ENCODE measurements at places on chromosomes 2 and 18.

- no peak for DNase-seq
Observed at GRCh38 chr2:128502638-128503246, 184.1 kb upstream of the HS6ST1 start.

DNA sequence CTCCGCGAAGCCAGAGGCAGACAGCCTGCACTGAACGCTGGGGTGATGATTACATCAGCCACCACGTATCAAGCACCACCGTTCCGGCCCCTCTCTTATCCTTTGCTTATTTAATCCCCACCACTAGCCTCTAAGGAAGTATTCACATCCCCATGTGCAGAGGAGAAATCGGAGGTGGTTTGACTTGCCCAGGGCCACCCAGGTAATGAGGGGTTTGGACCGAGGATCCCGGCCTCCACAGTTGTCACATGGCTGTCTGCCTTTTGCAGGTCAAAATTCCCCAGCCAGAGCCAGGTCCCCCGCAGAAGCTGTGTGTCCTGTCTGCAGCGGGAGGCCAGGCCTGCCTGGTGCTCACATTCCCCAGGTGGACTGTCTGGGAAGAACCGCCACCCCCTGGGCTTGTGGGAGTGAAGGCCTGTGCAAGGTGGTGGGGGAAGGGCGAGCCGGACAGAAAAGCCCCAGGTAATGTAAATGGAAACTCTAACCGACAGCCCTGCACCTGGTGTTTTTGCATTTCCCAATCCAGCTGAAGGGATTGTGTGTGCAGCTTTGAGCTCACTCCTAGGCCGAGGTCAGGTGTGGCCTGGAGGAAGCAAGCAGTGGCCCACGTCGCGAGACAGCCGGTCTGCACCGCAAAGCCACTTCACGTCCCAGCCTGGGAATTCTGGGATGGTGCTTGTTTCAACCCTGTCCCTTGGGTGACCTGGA lies 108.5 kb upstream of the ID2 start:
- no peak for DNase-seq

DNA sequence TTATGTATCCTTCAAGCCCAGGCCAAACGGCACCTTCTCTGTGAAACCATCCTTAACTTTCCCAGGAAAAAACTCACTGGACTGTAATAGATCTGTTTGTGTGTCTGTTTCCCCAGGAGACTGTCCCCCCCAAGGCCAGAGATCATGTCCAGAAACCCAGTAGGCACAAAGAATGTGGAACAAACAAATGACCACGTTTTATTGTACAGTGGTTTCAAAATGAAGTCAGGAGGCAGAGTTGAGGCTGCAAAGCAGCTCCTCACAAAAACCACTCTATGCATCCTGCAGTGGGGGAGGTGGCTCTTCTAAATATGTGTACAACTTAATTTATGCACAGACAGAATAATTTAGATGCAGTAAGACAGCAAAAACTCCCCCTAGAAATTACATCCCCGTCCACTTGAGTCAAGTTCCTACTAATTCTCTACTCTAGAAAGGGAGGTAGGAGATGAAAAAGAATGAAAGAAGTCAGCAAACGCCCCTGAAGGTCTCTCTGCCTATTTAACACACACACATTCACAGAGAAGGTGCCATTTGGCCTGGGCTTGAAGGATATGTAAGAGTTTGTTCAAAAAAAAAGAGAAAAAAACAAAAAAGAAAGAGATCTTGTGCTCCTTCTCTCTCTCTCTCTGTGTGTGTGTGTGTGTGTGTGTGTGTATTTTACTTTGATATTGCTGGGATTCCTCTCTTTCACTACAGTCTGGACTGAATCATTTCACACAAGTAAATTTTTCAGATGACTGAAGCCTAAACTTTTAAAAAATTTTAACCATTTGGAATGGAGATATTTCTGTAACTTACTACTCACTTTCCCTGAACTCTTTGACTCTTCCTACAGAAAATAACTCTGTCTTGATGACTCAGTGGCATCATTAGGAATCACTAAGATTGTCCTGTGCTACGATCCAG lies 19.5 kb downstream of the BCL2 start:
- no peak for DNase-seq

DNA sequence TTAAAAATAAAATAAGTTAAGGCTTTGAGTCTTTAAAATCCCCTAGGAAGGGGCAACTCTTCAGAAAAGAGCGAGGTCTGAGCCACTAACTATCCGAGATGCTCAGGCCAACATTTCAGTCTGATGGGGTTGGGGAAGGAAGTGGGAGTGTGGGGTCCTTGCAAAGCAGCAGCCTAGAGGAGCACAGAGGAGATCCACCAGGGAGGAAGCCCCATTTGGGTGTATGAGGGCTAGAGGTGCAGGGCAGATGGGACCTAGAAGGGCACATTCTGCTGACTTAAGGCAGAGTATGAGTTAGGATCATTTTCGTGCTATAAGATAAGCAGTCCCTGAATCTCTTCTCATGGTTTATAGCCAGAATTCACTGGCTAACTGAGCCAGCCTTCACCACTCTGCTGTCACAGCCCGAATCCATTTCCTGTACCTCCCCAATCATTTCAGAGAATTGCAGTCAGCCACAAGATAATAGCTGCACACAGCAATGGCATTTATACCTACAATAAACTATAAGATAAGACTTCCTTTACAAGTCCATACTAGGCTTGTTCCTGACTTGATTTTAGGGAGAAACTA lies 37.0 kb downstream of the MRPL30 start:
- no peak for DNase-seq

DNA sequence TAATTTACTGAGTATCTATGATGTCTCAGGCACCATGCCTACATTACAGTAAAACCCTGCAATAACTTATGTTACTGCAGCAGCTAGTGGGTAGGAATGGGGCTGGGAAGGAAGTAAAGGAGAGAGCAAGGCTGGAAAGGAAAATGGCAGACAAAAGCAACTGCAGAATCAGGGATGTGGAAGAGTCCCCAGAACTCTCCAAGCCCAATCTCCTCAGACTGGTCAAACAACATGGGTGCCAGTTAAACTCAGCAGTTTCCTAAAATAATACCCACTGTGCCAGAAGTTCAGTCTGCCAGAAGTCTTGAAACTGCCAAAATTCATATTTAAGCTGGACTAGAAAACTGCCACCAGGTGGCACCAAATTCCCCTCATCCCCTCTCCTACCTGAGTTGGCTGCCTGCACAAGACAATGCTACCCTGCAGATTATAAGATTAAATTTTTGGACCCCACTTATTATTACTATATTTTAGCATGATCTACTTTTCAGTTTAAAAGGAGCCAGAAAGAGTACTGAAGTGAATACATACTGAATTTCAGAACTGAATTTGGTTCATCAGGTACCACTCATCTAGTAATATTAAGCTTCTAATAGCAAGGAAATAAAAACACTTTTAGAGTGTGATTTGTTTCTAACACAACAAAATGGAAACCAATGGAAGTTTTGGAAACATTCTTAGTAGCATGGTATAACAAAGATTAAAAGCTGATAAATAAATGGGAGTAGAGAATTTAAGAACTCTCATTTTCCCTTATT lies 86.8 kb upstream of the DNER start:
- DNase-seq, result peak; percentile 58

- no peak for DNase-seq
Observed at GRCh38 chr2:60873381-60873780, 8.0 kb upstream of the REL start.

DNA sequence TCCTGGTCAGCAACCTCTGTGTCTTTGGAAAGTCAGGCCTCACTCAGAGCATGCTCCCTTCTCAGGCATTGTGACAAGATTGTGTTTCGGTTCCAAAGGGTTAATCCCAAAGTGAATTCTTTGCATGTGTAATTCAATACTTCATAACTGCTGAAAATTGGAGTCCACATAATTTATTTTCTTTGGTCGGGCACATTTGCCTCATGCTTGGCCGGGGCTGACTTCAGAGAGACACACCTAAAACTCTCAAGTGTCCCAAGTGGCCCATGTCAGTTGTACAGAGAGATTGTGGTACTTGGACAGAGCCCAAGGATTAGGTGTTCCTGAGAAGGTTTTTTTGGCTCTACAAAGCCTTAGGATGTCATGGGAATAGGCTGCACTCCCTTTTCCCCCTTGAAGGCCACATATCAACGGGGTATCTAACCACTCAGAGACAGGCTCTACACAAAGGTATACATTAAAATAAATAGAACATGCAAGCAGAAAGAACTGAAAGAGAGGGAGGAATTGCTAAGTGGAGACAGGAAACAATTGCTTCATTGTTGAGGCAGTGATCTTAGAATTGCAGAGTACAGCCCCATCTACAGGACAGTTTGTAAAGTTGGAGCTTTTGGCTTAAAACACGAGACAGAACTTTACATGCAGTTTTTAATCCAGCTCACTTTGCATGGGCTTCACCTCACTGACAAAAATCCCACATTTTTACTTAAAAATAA lies 1232.3 kb upstream of the ZEB2 start:
- peak; percentile 92 for DNase-seq

- DNase-seq, result no peak
Observed at GRCh38 chr18:63199743-63200241, 119.8 kb downstream of the BCL2 start.

DNA sequence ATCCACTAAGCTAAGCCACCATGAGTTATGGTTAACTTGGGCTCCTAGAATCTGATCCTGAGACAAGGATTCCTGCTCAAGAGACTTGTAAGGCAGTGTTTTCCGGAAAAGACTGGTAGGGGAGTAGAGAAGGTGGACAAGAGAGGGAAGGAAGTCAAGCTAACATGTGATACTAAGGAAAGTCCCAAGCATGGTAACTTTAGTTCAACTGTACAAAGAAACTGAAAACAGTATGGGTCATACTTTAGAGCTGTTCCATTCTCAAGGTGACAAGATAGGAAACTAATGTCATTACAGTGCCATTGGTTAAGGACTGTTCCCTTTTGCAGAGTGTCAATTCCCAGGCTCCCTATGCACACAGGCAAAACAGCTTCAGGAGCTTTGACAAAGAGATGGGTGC lies 5.8 kb downstream of the MYO5B start:
- DNase-seq, result no peak

DNA sequence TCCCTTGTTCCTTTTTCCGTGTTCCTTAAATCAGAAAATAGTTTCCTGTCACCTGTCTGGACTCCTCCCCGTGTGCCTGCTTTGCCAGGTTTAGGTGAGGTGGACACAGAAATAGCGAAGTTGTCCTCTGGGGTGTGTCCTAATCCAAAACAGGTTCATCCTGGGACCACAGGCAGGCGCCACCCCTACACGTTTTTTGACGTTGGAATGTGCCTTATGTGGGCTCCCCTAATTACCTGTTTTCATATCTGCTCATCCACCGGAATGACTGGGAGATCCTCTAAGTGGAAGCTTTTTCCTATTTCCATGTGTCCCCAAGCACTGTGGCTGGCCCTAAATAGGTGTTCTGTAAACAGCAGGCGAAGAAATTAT lies 49.0 kb upstream of the PAIP2B start:
- DNase-seq, result no peak

DNA sequence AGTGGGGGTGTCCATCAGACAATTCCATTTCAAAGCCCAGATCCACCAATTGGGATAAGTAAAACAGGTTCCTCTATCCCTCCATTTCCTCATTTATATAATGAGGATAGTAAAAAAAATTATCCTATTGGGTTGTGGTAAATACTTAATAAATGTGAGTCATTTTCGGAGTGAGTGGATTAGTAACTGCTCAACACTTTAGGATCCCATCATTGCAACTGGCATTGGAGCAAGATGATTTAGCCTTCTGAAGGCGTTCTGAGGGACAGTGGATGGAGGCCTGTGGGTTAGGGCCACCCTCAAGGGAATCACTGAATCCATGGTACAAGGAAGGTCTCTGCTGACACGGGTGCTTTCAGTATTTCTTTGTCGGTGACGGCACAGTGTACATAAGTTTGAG lies 108.6 kb upstream of the FZD7 start:
- DNase-seq, result no peak

GRCh38 chr2:100233061-100233460 lies 89.2 kb downstream of the LONRF2 start:
- no peak for DNase-seq

DNA sequence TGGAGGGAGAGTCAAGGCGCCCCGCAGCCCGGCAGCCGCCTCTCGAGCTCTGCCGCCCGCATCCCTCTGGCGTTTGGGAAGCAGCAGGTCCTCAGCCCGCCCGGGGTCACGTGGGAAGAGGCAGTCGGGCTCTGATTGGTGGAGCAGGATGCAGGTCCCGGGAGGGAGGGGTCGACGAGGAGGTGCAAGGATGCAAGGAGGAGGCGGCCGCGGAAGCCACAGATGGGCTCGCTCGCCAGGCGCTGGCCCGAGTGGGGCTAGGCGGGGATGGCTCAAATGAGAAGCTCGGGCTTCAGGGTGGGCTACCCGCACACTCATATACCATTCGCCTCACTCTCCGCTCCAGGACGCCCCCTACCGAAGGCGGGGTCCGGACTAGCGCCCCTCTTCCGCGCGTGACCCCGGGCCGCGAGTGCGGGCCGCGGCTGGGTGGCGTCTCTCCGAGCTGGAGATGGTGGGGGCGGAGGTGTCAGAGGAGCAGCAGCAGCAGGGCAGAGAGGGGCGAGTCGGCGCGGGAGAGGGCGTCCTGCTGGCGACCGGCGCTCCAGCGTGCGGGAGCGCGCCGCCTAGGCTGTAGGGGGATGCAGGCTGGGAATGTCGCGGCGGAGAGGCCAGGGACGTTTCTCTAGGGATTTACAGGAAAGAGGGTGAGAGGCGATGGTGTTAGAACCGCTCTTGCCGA lies at the start of gene TMEFF2:
TMEFF2 (minus strand) TSS at position 68 of the 682 bp plus-strand sequence. CDS start 409 bp downstream, outside the sequence.
- DNase-seq, result peak; percentile 96

GRCh38 chr2:239609607-239610310 lies 208.9 kb upstream of the HDAC4 start:
- DNase-seq, result no peak

DNA sequence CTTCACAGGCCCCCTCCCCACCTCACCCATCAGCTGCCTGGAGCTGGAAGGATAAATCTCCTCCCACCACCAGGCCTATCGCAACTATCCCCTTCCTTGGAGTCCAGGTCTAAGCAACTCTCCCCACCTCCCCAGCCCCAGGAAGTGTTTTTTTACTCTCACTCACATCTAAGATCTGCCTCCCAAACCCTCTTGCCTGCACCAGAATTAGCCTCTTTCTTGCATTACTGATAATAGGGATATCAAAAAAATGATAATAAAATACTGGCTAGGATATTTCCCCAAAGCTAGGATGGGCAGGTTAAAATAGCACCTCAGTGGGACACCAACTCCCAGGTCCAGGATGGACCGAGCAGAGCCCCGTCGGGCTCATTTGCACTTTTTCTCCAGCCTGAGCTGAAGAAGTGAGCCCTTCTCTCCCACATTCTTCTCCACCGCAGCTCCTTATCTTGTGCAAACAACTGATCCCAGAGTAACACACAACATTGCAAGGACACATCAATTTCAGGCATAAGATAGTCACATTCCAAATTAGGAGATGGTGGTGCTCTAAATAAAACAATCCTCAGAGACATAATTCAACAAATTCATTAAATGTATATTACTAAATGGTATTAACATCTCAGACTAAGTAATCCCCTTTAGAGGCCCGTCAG lies 17.7 kb upstream of the CIB4 start:
- DNase-seq, result no peak

Data from hippocampal formation (tissue), 2 donors.